ENCODE measurements at places on chromosomes 13 and 19.

GRCh38 chr13:99303863-99304521 lies 3.2 kb downstream of the GPR183 start:
- no peak for DNase-seq

DNA sequence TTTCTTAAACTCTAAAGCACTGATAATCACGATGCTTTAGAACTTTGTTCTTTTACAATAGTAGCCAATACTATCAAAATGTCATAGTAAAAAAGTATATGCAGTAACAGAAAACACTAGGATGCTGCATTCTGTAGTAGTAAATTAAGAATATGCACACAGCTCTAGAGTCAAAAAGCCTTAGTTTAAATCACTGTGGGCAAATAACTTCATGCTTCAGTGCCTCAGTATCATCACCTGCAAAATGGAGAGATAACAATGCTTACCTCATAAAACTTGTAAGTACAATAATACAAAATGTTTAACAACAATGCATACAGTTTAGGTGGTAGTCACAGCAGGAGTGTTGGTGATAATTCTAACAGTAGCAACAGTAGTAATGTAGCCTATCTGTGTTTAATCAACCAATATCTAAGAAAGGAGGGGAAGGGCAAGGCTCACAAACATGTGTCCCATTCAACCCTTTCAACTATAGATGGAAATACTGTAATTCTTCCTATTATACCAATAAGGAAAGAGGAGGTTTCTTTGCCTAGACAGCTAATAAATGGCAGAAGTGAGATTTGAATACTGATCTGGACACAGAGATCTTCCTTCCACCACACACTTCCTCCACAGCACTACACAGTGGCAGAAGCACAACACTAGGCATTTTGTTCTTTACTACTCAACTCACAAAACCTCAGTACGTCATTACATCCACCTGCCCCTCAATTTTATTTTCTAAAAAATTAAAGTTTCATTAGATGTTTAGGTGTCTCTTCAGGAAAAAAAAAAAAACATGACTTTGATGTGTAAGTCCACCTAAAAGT lies 4.6 kb downstream of the RBM26 start:
- no peak for DNase-seq

DNA sequence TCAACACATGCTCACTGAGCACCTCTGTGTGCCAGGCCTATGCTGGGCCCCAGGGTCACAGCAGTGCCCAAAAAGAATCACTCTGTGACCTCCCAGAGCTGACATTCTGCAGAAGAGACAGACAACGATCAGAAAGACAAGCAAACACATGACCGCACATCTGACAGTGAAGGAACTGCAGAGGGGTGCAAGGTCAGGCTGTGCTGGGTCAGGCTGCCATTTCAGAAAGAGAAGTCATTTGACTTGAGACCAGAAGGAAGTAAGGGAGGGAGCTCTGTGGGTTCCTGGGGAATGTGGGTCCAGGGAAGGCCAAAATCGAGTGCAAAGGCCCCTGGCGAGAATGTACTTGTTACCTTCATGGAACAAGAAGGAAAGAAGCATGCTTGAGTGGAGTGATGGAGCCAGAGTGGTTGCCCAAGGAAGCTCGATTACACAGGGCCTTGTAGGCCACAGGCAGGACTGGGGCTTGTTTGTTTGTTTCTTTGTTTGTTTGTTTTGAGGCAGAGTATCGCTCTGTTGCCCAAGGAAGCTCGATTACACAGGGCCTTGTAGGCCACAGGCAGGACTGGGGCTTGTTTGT lies 11.4 kb upstream of the CD22 start:
- no peak for DNase-seq

DNA sequence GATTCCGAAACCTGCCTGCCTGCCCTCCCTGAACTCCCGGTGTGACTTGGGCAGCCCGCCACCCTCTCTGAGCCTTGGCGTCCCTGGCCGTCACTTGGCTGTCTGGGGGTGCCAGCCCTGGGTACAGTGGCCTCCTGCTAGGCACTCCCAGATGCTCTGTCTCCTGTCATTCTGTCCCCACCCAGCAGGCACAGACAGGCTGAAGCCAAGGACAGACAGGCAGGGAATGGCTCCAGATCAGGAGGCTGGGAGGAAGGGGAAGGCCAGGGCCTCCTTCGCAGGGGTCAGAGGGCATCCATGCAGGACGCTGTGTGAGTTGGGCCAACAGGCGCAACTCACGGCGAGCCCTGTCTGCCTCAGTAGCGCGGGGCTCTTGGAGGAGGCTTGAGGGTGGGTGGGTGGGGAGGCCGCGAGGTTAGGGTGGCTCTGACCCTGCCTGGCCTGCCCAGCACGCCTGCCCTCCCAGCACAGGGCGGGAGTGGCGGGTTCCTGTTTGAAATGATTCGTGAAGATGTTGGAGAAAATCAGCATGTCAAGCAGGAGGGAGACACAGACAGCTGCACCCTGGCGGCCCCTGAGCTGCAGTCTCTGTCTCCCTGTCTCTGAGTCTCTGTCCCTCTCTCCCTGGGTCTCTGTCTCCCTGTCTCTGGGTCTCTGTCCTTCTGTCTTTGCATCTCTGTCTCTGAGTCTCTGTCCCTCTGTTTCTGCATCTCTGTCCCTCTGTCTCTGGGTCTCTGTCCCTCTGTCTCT lies 19.7 kb downstream of the KLHL26 start:
- no peak for DNase-seq

DNA sequence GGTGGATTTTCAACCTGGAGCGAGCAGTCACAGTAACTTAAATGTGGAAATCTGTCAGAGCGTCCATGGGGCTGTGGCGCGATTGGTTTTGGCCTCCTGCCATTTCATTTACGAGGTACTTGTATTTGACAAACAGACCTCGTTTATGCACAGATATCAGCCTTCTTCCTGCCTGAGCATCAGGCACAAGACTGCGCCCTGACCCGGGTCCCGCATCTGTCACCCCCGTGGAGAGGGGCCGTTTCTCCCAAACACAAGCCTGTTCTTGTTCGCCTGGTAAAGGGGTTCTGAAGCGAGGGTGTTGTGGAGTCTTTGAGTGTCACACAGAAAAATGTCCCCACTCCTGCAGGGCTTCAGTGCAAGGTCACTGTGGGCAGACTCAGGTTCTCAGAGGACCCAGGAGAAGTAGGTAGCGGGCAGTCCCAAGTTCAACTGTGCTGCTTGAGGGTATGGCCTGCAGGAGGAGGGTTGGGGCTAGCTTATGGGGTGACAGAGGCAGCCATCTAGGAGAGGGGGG lies 202.3 kb downstream of the URI1 start:
- no peak for DNase-seq

DNA sequence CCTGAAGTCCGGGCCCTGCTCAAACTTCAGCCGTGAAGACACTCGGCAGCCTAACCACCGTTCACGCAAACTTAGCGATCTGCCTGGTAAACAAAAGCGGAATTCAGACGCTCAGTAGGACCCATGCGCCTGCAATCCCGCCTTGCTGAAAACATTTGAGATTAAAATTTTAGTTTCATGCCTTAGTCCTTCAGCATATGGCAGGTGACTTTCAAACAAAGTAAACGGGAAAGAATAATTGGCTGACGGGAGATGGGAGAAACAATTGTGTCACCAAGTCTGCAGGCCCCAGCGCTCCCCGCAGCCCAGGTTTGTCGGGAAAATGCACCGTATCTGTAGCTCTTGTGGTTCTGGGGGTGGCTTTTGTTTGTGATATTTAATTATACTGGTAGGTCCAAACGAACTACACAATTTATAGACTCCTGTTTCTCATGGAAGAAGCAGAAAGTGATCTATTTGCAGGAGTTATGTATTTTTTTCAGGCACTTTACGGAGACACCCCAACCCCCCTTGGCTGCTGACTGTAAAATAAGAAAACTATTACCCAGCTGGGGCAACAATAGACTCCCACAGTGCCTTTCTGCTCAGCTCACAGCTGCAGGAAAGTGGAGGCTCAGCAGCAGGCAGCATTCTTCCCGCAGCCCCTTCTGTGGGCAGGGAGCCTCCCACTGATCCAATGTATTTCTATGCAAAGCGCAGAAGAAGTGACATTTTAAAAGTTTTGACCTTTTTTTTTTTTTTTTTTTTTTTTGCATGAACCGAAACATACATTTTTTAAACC lies 94.8 kb downstream of the SOX1 start:
- DNase-seq: no peak

DNA sequence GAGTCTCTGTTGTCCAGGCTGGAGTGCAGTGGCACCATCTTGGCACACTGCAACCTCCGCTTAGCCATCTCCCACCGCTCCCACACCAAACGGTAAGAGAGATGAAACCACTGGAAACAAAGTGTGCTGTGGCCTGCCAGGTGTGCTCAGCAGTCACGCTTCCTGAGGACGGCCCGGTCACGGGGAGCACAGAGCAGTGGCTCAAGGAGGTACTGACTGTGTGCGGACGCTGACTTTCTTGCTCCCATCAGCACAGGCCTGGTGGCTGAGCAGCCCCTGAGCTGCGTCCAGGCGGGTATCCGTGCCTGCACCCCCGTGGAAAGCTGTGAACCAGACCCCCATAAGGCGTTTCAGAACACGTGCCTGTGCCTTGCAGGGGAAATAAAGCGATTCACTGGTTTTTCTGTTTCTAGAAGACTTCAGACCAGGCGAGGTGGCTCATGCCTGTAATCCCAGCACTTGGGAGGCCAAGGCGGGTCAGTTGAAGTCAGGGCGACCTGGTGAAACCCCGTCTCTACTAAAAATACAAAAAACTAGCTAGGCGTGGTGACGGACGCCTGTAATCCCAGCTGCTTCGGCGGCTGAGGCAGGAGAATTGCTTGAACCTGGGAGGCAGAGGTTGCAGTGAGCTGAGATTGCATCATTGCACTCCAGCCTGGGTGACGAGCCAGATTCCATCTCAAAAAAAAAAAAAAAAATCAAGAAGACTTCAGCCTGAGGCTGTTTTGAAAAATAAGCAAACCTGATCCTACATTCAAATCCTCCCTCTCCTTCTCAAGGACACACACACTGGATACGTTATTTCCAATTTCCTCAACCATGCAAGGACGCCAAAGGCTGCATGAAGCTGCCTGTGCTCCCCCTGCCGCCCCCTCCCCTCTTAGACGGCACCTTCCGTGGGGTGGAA lies 25.5 kb downstream of the ADPRHL1 start:
- no peak for DNase-seq

- DNase-seq: no peak
Measured at GRCh38 chr13:90696656-90697055, 650.8 kb upstream of the MIR17HG start.

- no peak for DNase-seq
Measured at GRCh38 chr13:39786091-39786490, 130.6 kb downstream of the COG6 start.

DNA sequence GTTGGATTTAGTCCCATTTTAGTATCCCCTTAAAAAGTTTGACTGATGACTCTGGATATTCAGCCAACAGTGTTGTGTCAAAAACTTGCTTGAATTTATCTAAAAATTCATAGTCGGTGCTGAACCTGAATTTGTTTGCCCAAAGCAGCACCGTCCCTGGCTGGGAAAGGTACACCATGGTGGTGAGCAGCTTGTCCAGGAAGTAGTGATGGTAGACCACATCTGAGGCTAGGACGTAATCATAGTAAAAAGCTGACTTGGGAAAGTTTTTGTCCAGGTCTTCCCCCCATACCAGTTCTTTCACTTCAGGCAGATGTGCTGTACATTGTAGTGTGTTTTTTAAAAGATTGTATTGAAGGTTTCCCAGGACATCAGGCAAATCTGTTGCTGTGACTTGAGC lies 8.8 kb downstream of the METTL21C start:
- no peak for DNase-seq

GRCh38 chr13:25478186-25478585 lies 106.4 kb downstream of the ATP8A2 start:
- DNase-seq: no peak

DNA sequence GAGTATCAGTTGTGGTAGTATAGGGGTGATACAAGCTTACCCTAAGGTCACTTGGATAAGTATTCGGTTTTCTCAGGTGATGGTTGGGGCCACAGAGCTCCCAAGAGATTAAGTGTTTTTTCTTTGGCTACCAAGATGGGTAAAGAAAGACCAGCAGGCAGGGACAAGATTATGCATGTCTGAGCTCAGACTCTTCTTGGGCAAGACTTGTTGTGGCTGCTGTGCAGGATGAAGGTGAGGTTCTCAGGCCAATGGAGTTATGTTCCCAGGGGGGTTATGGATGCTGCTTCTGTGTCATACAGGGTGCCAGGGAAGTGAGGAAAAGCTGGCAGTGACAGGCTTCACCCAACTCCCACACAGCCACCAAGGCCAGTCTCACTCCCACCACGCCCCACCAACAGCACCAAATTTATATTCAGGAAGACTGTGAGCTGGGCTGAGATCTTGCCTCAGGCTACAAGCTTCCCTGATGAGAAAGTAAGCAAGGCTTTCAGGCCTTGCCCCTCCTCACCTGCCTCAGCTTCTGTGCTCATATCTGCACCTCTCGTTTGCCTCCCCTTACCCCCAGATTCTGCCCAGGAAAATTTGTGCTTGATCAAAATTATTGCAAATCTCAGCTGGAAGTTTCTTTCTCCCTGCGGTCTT lies 511.8 kb upstream of the SLITRK1 start:
- no peak for DNase-seq

GRCh38 chr13:41971848-41972247 lies 10.9 kb upstream of the VWA8 start:
- DNase-seq: no peak

DNA sequence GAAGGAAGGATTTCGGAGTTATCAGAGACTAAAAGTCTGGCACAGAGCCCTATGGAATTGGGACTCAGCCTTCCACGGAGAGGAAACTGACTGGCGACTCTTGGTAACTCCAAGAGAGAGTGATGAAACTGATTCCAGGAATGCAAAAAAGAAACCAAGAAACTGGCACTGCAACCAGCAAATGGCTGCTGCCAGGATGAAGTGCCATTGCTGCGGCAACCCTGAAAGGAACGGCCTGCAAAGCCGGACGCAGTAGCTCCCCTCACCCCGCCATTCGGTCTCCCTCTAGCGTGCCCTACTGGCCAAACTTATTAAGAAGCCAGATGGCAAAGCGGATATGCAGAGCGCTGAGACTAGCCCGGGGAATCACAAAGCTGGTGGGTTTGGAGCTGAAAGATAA lies 236.0 kb downstream of the PCDH9 start:
- no peak for DNase-seq

DNA sequence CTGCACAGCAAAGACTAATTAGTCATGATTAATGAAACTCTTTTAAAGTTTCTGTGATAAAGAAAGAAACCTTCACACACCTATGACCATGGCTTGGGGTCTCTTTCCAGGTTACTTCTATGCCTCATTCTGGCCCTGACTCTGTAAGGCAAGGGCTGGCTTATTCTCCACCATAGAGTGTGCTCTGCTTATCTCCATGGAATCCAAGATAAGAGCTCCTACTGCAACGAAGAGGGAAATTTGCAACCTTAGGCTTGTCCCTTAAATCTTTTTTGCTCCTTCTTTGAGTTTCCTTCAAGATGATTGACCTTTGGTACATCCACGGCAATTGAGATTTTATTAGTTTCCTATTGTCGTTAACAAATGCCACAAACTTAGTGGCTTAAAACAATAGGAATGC lies 239.9 kb downstream of the SPRY2 start:
- no peak for DNase-seq

- no peak for DNase-seq
Measured at GRCh38 chr19:42989851-42990250, 36.4 kb downstream of the PSG11 start.

Measured in T1000 (cell line).